ENCODE measurements at places on chromosomes 12 and 14.

DNA sequence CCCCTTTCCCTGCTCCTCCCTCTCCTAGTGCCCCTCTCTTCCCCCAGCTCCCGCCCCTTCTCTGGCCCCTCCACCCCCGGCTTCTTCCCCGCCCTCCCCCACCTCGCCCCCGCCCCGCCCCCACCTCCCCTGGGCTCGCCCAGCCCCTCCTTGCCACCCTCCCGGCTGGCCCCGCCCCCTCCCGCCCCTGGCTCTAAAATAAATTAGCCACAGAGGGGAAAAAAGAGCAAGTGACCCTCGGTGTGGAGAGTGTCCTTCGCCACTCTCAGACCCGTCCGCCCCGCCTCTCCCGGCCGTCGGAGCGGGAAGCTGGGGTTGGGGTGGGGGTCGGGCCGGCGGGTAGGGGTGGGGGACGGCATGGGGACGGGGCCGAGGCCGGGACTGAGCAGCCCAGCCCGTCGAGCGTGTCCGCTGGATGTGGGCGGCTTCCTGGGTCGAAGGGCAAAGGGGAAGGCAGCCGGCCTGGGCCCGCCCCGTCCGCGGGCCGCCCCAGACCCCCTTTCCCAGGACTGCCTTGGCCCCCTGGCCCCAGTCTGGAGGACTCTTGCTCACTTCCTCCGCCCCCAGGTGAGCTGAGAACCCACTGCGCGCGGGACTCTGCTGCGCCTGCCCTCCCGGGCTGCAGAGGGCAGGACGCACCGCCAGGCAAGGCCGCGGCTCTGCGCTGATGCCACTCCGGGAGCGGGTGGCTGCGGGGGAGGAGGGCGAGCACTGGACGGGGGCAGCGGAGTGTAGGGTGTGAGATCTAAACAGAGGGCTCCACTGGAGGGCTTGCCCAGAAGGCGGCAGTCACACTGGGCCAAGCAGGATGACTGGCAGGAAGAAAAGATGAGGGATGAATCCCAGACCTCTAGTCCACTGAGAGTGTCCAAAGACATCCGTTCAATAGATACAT is 570 bp upstream of the FIGNL2 start:
- no peak for DNase-seq

DNA sequence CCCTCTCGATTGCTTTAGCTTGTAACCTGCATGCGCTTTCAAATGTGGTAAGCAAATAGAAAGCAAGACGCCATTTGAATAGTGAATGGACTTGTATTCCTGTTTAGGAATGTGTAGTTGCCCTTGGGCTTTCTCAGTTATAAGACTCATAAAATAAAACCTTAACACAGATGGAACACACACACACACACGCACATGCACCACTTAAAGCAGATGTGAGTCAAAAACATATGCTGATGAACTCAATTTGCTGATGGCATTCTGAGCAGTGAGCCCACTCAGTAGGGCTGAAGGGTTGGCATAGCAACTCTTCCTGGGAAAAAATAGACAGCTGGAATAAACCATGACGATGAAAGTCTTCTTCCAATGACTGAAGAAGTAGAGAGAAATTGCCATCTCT is 360.5 kb downstream of the APAF1 start:
- no peak for DNase-seq

GRCh38 chr14:74302152-74302628 is 544 bp downstream of the ABCD4 start:
- DNase-seq, result no peak

GRCh38 chr14:102046337-102047278 is 40.2 kb downstream of the HSP90AA1 start:
- DNase-seq, result no peak

DNA sequence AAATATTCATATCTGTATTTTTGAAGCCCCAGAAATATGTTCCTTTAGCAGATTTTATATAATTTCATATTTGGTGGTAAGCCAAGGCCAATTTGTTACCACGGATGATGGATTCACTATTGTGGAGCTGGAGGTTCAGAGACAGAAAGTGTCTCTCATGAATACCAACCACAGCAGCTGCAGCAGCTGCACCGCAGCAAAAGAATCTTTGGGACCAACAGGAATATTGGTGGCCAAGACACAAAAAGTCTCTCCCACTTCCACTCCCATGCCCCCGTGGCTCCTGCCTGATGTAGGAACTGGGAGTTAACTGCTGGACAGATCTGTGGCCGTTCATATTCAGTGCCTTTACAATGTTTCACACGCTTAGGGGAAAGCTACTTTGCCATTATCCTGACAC is 155.3 kb downstream of the ADAMTS20 start:
- DNase-seq, result no peak

GRCh38 chr12:102871014-102871413 is 46.0 kb downstream of the PAH start:
- no peak for DNase-seq

GRCh38 chr14:72945356-72946027 is 19.2 kb downstream of the DCAF4 start:
- DNase-seq, result no peak

- no peak for DNase-seq
Observed at GRCh38 chr12:131721548-131721947, 10.7 kb downstream of the SFSWAP start.

DNA sequence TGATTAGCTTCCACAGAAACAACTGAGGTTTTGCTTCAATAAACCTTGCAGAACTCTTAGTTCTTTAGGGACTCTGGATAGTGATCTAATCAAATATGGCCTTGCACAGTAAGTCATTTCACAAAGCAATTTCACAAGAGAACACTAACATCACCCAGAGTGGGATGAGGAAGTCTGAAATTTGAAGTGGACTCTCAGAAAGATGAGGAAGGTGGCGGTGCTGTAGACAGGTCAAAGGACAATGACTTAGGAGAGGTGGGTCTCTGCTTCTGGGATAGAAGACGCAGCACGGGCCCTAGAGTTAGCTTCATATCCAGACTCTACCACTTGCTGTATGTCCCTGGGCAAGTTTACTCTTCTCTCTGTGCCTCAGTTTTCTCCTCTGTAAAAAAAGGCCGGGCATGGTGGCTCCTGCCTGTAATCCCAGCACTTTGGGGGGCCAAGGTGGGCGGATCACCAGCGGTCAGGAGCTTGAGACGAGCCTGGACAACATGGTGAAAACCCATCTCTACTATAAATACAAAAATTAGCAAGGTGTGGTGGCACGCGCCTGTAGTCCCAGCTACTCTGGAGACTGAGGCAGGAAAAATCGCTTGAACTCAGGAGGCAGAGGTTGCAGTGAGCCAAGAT is 18.9 kb downstream of the FOS start:
- DNase-seq, result no peak

DNA sequence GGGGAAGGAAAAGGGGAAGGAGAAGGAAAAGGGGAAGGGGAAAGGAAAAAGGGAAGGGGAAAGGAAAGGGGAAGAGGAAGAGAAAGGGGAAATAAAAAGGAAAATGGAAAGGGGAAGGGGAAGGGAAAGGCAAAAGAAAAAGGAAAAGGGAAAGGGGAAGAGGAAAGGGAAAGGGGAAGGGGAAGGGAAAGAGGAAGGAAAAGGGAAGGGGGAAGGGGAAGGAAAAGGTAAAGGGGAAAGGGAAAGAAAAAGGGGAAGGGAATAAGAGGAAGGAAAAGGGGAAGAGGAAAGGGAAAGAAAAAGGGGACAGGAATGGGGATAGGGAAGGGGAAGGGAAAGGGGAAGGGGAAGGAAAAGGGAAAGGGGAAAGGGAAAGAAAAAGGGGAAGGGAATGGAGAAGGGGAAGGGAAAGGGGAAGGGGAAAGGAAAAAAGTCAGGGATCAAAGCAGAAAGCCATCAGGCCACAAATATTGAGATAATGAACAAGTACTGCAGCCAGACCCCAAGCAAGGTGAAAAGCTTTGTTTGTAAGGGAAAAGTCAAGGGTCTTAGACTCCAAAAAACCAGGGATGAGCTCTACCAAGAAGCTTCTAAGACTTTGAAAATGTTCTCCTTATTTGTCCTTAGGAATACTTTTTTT is 20.0 kb downstream of the DICER1 start:
- no peak for DNase-seq

DNA sequence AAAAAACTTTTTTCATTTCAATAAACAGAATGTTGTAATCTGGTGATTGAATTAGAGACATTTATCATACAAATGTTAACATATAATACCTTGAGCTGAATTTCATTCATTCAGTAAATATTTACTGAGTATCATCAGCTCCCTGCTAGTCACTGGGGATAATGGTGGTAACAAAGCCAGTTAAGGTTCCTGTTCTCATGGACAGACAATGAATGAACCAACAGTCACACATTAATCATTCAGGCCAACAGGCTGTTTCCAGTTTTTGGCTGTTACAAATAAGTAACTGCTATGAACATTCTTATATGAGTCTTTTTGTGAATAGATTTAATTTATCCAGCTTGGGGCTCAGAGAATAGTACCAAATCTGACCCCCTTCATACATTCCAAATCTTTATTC is 13.5 kb downstream of the EXD2 start:
- no peak for DNase-seq

GRCh38 chr12:104132351-104132956 is 5.6 kb downstream of the NFYB start:
- peak; percentile 62 for DNase-seq

GRCh38 chr12:6863586-6864321 is 3.6 kb upstream of the TPI1 start:
- DNase-seq, result no peak
